ENCODE measurements at places on chromosomes 5 and 9.

DNA sequence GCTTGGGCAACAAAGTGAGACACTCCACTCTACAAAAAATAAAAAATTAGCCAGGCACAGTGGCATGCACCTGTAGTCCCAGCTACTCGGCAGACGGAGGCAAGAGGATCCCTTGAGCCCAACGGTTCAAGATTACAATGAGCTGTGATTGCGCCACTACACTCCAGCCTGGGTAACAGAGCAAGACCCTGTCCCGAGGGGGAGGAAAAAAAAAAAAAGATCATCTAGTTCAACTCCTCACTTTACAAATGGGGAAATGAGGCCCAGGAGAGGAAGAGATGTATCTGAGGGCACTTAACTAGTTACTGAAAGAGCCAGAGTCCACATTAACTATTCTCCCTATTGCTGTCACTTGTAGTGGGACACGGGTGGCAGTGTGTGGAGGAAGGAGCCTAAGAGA is 13.8 kb downstream of the PDCL start:
- peak; percentile 61 for DNase-seq

DNA sequence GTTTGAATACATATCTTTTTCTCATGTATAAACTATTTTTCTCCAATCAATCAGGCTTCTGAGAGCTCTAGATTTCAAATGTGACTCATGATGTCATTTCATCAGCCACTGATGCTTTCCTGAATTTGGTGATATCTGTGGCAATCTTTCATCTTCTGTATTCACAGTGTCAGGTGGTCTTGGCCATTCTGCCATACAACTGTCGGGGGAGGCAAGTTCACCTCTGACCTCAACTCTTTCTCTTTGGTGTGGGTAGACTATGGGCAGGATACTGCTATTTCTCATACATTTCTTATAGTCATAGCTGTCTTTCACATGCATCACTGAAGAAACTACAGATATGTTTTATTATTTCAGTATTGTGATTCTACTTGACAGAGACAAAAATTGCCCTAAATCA is 414.1 kb upstream of the MEF2C start:
- no peak for DNase-seq

DNA sequence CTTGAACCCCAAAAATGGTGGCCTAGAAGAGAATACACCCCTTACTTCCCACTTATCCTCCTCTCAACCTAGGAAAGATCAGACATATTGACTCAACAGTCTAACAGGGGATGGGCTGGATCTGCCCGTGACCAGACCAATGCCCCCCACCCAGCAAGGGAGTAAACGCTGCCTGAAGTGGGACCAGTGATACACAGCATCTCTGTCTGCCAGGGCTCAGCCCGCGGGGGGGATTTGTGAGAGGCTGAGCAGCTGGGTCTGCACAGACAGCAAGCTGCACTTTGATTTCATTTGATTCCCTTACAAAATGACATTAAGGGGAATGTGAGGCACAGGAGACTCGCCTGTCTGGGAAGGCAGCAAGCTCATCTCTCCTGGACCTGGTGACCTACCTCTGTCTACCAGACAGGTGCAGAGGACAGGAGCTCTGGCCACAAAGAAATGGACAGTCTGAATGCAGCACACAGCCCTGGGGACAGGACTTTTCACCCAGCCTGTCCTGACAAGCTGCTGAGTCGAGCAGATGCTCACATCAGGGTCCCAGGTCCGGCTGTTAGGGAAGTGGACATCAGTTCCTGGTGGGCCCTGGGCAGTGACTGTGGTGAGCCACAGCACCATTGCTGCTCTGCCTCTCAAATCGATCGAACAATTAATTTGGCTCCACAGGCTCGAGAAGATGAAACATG is 79.9 kb downstream of the RGS3 start:
- no peak for DNase-seq

- no peak for DNase-seq
Observed at GRCh38 chr5:135364421-135365262, 34.4 kb downstream of the MACROH2A1 start.

DNA sequence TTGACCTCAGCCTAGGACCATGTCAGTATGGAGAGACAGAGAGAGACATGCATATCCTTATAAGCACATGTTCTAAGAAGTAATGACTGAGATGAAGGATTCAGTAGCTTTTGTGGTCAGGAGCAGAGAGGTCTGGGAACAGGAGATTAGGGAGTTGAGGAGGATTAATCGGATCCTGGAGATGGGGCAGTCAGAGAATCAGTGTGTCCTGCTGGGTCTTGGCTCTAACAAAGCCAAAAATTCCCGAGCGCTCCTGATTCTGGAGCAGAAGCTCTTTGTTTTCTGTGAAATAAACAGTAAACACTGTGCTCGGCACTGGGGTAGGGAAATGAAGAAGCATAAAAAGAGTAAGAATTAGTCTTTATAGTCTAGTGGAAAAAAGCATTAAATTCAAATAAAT is 520.0 kb upstream of the CLINT1 start:
- DNase-seq, result no peak

DNA sequence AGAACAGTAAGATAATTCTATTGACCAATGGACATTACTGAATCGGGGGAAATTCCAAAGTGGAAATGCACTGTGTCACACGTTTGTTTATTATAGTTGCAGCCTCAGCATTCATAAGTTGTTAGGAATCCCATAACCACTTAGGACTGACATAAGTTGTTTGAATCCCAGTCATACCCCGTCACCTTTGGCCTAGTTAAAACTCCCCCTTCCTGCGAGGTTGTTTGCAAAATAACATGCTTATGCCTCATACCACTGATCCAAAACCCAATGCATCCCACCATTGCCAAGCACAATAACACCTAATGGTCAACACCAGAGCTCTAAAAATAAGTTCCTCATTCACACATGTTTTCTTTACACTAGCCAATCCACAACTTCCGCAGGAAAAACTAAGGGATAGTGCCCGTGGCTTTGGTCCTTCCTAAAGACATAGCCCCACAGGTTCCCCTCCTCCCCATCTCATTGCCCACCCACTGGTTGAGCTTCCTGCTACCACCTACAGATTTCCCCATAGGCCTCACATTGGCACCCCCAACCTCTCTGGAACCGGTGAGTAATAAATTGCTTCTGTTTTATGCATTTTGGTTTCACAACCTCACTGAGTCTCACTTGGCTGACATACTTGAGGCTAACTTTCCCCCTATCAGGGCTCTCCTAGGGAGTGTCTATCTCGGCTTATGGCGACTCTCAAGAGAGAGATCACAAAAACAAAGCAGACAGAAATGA is 42.3 kb upstream of the MUSK start:
- DNase-seq, result no peak

All from KBM-7 (cell line).